ENCODE measurements at places on chromosomes 13 and 19.
A peak's percentile ranks its signal among the peaks of the same experiment; 100 is the strongest.

GRCh38 chr13:100675661-100676129, 1.1 kb upstream of the TMTC4 start:
- no peak for DNase-seq

GRCh38 chr19:17479325-17479791, 9.0 kb downstream of the SLC27A1 start:
- peak; percentile 35 for DNase-seq

- DNase-seq = no peak
Measured at GRCh38 chr13:62626771-62627170, 1211.1 kb upstream of the PCDH20 start.

- no peak for DNase-seq
Measured at GRCh38 chr19:21586311-21587116, 81.1 kb downstream of the ZNF429 start.

DNA sequence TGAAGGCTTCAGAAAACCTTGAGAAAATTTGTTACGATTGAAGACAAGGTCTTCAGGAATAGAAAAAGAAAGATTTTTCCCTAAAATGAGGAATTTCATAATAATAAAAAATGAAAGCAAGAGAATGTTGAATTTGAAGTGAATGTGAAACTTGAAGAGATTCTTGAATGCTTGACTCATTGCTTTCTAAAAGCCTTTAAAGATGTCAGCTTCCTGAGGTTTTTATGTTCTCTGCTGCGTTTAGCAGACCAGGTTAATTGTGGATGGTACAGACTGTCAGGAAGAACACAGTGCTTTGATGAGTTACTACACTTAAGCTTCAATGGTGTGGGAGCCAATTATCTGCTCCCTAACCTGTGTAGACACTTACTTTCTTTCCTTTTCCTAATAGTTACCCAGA, 96.3 kb upstream of the FNDC3A start:
- no peak for DNase-seq

DNA sequence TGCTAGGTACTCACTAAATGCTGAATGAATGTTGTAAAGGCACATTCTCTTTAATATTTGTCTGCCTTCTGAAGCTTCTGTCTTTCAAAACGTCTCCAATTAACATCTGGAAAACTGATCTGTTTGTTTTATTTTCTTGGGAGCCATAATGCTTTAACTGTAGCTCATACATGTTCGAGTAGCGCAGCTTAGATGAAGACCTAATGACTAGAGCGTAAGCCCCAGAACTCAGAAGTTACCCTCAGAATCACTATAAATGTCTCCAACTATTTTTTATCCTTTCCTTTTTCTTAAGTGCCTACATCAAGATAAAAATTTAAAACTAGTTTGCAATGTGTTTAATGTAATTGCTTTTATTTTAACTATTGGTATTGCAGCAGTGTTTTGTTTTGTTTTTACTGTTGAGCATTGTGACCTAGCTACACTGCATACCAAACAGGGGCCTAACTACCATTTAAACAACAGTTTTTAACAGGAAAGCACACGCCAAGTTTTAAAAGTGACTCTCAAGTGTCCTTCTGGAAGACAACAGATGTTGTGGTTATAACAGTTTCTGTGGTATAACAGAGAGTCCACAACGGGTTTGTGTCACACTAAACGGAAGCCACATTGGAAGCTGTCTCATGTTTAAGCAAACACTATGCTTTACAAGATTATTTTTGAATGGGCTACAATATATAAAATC, 42.0 kb downstream of the MRPL57 start:
- DNase-seq = no peak

- DNase-seq = peak; percentile 31
Measured at GRCh38 chr13:111562716-111563115, 242.3 kb downstream of the TEX29 start.

DNA sequence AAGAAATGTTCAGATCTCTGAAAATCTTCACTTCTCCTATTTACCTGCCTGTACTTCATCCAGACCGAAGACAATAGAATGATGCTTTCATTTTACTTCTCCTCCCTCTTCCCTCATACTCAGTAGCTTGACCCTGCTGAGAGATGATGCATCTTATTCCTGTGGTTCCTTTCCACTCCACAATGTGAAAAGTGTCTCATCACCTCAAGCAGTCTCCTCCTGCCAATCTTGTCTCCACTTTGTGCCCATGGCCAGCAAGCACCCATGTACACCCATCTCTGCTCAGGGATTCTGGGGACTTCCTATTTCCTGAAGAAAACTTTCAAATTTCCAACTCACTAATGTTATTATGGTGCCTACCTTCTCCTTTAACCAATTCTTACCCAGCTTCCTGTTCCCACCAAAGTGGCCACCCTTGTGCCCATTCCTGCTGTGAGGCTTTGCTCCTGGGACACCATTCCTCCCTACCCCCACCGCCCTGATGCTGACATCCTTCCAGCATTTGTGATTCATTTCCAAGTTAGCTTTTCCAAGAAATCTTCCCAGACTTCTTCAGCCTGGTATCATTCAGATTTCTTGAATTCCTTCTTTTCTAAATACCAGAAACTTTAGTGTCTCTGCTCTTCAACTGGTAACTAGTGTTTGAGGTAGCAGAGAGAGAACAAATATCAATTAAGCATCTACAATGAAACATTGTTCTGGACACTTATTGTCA, 212.5 kb downstream of the POSTN start:
- no peak for DNase-seq

DNA sequence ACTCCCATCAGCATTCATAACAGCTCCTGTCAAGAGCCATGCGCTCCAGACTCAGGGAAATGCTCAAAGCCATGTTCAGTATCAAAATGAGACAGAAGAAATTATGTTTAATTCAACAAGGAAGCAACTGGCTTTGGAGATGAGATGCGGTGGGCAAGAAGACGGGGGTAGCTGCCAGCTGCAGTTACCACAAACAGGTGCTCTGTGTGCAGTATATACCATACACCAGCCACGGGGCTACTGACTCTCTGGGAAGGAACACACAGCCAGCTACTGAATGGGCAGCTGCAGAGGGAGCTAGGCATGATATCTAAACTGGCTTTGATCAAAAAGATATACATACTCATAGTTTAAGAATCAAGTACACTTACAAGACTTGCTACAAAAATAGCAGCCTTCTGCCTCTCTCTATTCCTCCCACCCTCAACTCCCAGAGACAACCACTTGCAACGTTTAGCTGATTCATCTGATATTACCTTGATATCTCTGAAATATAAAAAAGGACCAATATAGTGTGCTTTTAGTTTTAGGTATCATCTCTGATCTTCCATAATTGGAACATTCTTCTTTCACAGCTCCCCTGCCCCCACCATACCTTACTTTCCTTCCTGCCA, 593.0 kb downstream of the UQCRFS1 start:
- DNase-seq = no peak

DNA sequence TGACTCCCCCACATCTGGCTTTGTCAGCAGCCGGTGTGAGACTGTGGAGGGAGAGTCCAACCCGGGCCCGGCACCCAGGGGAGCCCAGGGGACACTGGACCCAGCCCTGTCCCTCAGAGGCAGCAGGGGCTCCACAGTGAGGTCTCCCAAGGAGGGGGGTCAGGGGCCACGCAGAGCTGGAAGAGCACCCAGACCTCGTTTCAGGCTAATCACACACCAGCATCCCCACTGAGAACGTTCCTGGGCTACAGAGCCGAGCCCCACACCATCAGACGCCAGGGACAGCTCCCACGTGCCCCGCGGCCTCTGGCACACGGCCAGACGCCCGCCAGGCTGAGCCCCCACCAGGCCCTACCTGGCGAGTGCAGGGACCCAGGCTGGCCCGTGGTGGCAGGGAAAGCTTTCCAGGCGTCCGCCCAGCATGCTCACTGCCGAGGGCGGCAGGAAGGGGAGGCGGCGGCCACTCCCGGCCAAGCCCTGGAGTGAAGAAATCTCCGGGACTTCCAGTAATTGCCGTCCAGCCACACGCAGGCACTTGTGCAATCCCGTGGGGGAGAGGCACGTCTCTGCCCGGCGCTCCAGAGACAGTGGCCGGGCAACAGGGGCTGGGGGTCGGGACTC, 19.2 kb downstream of the SBNO2 start:
- no peak for DNase-seq

DNA sequence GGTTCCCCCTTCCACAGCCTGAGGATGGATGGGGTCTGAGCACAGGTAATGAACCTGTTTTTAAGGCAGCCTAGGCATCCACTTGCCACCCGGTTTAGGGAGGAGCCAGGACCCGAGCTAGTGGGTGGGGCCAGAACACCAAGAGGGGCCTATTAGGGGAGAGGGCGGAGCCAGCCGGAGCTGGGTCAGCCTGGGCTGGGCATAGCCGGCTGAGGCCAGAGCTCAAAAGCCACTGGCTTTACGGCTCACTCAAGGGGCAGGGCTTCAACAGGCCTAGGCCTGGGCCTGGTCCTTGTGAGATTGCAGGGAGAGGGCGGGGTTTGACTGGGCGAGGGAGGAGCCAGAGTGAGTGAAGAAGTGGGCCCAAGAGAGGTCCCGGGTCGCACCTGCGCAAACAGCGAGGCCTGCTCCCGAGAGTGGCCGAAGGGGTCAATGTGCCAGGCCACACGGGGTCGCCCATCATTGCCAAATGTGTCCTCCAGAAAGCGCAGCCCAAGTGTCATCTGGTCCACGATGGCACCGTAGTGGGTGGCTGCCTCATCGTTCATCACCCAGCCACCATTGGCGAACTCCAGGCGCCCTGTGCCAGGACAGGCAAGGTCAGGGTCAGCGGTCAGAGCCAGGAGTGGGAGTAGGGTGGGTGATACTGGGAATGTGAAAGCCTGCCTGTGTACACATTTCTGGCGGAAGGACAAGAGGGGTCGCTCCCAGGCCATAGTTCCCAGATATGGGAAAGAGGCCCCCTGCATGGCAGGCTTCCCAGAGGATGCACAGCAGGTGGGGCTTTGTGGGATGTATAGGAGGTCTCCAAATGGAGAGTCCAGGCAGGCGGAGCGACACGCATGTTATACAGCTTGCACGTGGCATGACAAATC, 1.9 kb downstream of the MAN2B1 start:
- no peak for DNase-seq

DNA sequence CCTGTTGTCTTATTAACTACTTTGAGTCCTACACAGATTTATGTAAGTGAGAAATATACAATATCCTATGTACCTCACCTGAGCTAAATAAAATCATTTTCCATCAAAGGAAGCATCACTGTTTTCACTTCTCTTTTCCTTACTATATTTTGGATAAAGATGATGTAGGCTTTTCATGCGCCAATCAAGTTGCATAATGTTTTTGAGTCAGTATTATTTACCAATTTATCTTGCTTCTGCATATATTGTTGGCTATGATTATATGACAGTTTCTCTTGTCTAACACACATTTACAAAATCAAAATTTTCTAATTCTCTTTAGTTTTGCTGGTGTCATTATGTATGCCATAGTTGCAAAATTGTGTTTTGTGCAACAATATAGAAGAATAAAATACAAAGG, 67.9 kb upstream of the FRY start:
- DNase-seq = no peak

DNA sequence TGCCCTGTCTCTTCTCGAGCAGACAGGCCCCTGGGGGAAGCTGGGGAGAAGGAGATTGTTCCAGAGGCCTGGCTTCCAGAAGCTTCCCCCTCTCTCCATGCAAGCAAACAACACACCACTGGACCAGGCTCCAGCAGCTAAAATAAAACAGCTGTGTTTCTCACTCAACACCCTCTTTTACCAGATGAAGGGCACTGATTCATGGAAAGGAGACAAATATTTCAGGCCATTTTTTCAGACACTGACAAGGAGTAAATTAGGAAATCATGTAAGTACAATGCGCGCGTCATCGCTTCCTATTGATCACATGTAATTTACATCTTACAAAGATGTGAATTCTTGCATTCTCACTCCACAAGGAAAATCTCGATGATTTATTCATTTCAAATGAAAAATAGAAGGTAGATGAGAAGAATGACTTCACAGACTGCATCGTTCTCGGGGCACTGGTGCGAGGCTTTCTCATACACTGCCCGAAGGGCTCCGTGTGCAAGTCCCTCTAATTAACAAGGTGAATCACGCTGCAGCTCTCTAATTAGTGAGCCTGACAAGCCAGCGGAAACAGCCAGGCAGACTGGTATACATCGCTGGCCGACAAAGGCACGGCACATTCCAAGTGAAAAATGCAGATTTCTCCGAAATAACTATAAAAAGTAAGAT, 153.6 kb downstream of the KCTD15 start:
- no peak for DNase-seq

GRCh38 chr19:44891016-44891882, at the start of gene TOMM40:
Gene TOMM40, plus strand, starts transcription at chr19:44891254. Its CDS starts 162 bp downstream, at chr19:44891416.
- DNase-seq = peak; percentile 100

DNA sequence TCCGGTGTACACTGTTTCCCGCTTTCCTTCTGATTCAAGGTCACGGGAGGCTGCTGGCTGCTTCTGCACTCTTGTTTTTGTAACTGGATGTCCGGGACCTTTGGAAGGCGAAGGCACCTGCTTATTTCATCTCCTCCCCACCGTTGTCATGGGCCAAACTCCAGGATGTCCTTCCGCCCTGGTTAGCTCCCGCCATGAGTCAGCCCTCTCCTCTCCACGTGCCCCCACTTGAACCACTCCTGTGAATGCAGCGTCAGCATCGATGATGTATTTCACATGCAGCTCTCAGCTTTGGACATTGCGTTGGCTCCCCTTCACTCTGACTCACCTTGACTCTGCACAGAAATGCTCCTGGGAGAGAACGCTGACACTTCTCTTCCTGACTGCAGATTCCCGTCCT, 5.5 kb upstream of the GALP start:
- DNase-seq = no peak

DNA sequence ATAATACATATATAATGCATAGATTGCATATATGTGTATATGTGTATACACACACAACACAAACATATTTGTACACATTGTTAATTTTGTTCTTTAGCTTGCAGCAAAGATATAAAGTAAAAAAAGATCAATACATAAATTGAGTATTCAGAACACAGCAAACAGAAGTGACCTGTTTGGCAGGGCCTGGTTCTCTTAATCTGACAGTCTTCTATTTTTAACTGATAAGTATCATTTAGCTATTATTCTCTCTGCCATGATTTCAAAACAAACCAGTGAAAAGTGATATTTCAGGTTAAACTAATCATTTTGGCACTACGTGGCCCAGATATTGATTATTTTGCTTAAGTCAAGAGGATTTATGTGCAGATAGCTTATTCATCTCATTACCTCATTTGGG, 309.4 kb downstream of the OXGR1 start:
- DNase-seq = no peak

GRCh38 chr19:17872251-17873001, 681 bp downstream of the SLC5A5 start:
- DNase-seq = no peak

Measured in skin of body (tissue), 3 donors.